Uterus (tissue), 4 donors: ENCODE measurements at places on chromosomes 13 and 19.

GRCh38 chr19:35006999-35007365, 6.9 kb downstream of the GRAMD1A start:
- no peak for DNase-seq

DNA sequence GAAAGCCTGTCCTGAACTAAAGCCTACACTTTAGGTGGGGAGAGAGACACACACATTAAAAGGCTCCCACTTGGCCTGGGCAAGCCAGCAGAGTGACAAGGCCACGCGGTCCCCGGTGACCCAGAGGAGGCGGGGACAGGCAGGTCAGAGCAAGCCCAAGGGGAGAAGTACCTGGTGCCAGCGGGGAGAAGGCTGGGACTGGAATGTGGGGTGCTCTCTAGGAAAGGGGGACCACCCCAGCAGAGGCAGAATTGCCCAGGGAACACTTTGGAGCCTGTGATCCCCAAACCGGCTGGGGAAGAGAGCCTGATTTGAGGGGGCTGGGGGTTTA, 82.3 kb downstream of the RAB20 start:
- DNase-seq = no peak

GRCh38 chr19:52640916-52641315, 2.8 kb upstream of the ZNF83 start:
- no peak for DNase-seq

DNA sequence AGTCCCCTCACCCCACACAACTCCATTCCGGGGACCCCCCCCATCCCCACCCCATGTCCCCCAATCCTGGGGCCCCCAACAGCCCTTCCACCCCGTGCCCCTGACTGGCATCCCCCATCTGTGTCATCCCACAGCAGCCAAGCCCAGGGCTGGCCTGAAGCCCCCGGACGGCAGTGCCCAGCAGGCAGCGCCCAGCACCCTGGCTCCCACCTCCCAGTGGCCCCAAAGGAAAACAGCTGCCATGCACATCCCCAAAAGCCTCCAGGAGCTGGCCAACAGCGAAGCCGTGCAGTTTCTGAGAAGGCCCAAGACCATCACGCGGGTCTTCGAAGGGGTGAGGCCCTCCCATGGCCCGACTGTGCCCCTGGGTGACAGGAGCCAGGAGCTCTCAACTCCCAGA, 1.4 kb downstream of the SYNGR4 start:
- DNase-seq = peak; percentile 22

DNA sequence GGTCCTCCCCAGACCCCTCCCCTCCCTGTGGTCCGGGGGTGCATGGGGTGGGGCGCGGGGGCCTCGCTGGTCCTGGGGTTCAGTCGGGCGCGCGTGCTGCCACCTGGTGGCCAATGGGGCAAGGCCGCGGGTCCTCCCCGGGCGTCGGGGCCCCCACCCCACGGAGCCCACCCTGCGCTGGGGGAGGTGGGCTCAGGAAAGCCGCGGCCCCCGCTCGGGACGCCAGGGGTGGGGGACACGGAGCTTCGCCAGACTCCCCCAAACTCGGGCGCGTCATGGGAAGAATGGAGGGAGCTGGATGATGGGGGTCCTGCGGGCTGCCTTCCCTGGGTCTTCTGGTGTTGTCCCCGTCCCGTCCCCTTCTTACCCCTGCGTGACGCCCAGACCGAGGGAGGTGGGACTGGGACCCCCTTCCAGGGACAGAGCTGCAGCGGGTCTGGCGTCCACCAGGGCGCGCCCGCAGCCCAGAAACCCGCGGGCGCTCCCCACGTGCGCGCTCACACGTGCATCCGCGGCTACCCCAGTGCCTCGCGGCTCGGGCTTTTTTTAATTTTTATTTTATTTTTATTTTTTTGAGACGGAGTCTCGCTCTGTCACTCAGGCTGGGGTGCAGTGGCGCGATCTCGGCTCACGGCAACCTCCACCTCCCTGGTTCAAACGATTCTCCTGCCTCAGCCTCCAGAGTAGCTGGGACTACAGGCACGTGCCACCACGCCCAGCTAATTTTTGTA, 19.8 kb upstream of the TCF3 start:
- DNase-seq = peak; percentile 34

- DNase-seq = no peak
Observed at GRCh38 chr13:111919286-111919685, 147.7 kb upstream of the SOX1 start.

DNA sequence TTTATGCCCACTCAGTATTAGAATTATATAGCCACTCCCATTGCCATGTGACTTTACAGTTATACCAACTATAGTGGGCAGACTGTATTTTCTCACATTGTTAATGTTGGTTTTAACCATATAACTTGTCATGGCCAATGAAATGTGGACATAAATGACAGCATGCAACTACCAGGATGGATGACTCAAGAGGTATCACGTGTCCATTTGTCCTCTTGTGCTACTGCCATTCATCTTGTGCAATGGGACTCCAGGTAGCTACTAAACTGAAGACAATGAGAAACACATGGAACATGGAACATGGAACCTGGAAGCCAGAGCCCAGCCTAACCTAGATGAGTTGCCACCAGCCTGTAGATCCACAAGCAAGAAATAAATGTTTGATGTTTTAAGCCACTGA, 242.7 kb upstream of the IPO5 start:
- no peak for DNase-seq

DNA sequence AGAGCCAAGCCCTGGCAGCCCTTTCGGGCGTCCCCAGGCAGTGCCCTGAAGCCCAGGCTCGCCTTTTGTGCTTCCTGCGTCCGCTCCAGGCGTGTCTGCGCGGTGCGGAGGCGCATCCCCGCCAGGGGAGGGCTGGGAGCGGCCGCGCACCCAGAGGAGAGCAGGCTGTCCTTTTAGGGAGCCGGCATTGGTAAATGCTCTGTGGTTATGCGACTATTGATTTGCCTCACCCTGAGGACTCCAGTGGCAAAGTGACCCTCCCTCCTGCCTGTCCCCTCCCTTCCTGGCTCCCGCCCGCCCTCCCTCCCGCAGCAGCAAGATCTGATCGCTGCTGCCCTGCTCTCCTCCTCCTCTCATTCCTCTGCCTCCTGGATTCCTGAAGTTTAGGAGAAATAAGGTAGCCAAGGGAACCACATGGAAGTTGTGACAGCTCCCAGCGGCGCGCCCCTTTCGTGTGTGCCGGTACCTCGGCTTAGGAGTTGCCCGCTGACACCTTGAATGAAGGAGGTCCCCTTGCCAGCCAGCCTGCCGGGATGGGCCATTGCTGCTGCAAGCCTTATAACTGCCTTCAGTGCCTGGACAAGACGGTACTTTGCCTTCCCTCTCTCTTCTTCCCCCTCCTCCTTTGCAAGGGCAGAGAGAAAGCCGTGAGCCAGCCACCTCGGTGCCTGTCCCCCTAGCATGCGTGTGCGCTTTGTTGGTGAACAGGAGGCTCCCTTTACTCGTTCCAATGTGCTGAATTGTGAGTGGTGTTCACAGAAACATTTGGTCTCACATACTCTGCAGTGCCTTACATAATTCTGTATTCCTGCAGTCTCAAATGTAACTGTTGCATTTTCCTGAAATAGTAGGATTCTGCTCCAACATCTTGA, 166.9 kb downstream of the SLC7A1 start:
- DNase-seq = peak; percentile 30

DNA sequence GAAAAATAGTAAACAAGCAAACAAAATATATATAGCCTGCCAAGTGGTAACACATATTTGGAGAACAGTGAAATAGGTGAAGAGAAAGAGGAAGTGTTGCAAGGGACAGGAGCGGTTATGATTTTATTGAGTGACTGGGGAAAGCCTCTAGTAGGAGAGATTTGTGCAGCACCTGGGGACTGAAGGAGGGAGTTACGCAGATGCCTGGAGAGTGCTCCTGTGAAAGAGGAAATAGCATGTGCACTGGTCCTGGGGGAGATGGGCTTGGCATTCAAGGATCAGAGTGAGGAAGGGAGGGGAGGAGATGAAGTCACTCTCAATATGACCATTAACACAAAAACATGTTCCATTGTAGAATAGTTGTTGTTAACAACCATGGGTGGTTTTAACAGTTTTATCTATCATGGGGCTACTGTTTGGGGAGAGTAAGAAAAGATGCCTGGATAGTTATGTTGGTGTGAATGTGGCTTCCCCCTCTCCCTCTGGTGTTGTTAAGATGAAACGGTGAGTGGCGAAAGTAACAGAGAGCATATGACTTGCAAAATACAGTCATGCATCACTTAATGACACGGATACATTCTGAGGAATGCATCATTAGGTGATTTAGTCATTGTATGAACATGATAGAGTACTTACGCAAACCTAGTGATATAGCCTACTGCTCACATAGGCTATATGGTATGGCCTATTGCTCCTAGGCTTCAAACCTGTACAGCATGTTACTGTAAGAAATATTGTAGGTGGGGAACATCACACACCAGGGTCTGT, 251.7 kb upstream of the ARGLU1 start:
- DNase-seq = no peak

- DNase-seq = no peak
Observed at GRCh38 chr19:8491574-8491973, 10.9 kb downstream of the PRAM1 start.

GRCh38 chr19:28066161-28066560, 1146.8 kb downstream of the UQCRFS1 start:
- no peak for DNase-seq

DNA sequence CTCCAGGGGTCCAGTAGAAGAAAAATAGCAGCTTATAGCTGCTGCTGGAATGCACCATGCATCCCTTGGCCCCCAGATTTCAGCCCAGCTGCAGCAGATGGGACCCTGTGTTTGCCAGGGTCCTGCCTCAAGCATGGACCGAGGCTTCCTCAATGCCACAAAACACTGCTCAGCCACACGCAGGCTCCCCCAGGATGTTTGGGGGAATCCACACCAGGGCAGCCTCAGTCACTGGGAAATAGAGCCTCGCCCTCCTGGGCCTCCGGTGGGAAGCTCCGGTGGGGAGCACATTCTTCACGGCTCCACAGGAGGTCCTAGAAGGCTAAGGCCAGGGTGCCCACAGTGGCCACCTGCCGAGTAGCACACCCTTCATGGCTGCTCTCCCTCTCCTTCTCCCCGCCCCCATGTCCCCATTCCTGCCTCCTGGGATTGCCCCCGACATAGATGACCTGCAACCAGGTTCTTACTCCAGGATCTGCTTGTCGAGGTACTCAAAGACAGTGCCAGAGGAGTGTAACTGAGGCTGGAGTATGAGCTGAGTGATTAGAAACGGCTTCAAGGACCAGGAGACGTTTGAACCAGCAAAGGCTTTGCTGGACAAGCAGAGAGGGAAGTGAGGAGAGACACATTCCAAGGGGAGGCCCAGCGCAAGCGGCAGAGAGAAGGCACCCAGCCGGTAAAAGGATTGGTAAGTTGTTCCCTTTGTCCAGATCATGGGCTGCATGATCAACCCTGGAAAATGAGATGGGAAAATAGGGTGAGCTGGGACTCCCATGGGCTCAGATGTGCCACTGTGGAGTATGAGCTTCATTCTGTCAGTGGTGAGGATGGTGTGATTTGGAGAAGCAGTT, 110.7 kb upstream of the UQCRFS1 start:
- no peak for DNase-seq

DNA sequence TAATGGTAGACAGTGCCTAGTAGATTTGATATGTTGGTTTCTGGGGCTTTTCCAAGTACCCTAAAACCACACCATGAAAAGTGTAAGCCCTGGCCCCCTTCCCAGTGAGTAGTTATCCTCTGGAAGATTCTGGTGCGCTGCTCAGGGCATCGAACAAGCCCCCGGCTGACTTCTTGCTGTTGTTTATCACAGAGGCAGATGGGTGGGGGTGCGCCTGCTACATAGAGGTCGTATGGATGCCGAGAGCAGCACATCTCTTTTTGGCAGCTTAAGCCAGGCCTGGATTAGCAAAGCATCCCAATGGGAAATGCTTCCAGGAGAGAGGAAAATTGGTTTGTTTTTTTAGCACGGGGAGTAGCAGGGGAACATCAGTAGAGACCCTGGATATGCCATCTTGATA, 26.3 kb upstream of the SPATA13 start:
- no peak for DNase-seq

GRCh38 chr13:66477816-66478215, 752.3 kb downstream of the PCDH9 start:
- DNase-seq = no peak

DNA sequence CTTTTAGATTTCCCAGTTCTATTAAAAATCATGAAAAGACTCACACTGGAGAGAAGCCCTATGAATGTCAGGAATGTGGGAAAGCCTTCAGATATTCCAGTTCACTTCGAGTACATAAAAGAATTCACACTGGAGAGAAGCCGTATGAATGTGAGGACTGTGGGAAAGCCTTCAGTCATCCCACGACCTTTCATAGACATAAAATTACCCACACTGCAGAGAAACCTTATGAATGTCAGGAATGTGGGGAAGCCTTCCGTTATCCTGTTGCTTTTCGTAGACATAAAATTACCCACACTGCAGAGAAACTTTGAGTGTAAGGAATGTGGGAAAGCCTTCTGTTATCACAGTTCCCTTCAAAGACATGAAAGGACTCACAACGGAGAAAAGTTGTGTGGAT, 55.2 kb downstream of the ZNF627 start:
- DNase-seq = no peak

GRCh38 chr19:17127671-17128070, 52.1 kb downstream of the MYO9B start:
- no peak for DNase-seq

GRCh38 chr13:80348314-80348713, 7.4 kb upstream of the SPRY2 start:
- DNase-seq = no peak

DNA sequence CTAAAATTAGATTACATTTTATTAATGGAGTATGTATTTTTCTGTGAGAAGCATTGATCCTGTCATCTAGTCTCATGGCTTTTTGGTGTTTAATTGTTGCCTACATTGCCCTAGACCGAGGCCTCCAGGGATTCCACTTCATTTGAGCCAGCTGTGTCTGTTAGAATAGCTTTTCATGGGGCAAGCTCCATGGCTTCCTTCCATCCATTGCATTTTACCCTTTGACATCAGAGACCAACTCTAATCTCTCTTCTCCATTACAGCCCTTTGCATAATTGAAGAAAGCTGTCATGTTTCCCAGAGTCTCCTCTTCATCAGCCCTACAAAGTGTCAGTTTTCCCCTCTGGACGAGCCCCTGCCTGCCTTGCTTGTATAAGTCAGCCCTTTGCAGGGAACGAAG, 70.6 kb downstream of the MTUS2 start:
- DNase-seq = no peak

DNA sequence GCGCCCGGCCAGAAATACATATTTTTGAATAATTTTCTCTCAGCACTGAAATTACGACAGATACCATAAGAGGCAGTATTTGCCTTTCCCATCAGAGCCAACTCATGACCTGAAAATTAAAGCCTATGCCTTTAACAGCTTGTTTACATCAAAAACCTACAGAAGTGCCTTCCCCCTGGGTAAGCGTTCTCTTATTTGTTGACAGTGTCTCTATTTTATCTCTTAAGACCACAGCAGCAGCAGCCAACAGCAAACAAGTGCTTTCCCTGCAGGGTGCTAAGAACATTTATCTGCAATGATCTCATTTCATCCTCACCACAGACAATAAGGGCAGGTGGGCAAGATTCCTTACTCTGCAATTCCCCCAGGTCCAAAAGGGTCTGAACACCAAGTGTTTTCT, 6.0 kb downstream of the AKAP8L start:
- no peak for DNase-seq

GRCh38 chr13:26759249-26759906, 1.2 kb downstream of the GPR12 start:
- DNase-seq = no peak
